ENCODE measurements at places on chromosomes 1 and 21.

DNA sequence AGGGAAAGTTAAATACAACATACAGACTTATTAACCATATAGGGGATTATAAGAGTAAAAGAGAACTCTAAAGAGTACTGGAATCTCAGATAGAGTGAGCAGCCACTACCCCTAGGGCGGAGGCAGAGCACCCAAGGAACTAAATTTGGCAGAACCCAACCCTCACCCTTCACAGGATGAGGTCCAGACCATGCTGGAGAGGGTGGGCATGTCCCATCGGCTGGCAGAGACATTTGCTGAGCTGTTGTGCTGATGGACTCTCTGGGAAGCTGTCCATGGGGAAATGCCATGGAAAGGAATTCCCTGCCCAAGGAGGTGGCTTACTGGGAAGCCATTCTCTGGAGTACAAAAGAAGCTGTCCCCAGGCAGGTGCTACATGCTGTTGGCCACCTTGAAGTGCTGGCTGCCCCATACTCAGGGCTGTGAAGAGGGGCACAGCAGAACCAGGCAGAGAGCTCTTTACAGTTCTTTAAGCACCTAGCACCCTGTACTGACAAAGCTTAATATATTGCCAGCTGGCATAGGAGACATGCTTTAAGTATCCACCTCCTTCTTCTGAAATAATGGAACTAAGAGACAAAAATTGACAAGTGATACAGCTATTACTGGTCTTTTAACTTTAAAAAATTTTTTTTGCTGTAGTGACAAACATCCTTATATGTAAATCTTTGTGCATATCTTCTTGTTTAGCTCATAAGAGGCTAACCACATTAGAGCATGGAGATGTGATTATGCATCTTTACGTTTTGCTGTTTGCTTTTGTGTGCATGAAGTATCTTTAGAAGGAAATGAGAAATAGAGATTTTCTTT, 29.6 kb downstream of the TSNAX start:
- no peak overlapping the region for H3K27ac ChIP-seq
- no peaks in the 10 kb centered on the region for H3K36me3 ChIP-seq
- no peaks in the 10 kb centered on the region for H3K27me3 ChIP-seq
- no peak overlapping the region for H3K4me3 ChIP-seq
- H3K4me1 ChIP-seq: peaks cover 3% of the 10 kb centered on the region
- DNase-seq: no peak

DNA sequence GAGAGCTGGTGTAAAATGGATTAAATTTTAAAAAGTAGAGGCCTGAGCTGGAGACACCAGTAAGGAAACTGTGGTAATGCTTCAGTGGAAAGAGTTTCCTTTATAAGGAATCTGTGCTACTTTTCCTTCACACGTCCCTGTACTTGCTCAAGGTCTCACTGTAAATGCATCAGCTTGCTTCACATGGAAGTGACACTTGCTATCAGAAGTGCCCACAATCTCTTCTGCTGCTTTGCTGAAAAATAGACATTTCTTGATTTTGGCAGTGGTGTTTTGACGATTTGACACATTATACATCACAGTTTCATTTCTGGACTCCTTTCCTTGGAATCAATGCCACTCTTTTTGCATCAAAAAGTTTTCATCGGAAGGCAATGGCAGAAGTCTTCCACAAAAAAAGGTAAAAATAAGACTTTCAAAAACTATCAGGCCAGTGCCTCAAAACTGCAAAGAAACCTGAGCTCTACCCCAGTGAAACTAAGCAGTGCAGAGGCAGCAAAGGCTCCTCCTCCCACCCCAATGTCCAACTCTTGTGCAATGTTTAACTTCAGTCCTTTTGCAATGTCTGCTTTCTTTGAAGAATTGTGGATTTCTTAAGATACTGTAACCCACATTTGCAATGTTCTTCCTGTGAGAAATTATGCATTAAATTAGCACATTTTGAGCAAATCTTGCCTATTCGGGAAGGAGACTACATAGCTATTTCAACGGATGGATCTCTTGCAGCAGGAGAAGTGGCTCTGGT, 18.4 kb upstream of the TSPAN2 start:
- H3K4me1 ChIP-seq: no peaks in the 10 kb centered on the region
- no peaks in the 10 kb centered on the region for H3K27me3 ChIP-seq
- no peaks in the 10 kb centered on the region for H3K36me3 ChIP-seq
- no peak overlapping the region for H3K4me3 ChIP-seq
- no peak for DNase-seq

- H3K36me3 ChIP-seq: no peaks in the 10 kb centered on the region
- no peak for DNase-seq
- H3K4me3 ChIP-seq: no peak within 1 kb of the TSS
- H3K4me1 ChIP-seq: peaks cover 9% of the 10 kb centered on the region
These were observed at the start of gene CELF3 for GRCh38 chr1:151716771-151717631. Gene CELF3, minus strand, starts transcription at chr1:151716803. Its CDS starts 783 bp downstream, at chr1:151716020.

GRCh38 chr1:2583871-2584351, 2.7 kb upstream of the PRXL2B start:
- no peaks in the 10 kb centered on the region for H3K36me3 ChIP-seq
- no peaks in the 10 kb centered on the region for H3K27me3 ChIP-seq
- H3K4me3 ChIP-seq: no peak overlapping the region
- H3K4me1 ChIP-seq: peaks cover 11% of the 10 kb centered on the region

- no peak overlapping the region for H3K27ac ChIP-seq
- no peak overlapping the region for H3K4me3 ChIP-seq
- DNase-seq: no peak
- no peaks in the 10 kb centered on the region for H3K27me3 ChIP-seq
- no peaks in the 10 kb centered on the region for H3K4me1 ChIP-seq
These were observed 15.3 kb downstream of the VAV3 start for GRCh38 chr1:107949467-107950253.

DNA sequence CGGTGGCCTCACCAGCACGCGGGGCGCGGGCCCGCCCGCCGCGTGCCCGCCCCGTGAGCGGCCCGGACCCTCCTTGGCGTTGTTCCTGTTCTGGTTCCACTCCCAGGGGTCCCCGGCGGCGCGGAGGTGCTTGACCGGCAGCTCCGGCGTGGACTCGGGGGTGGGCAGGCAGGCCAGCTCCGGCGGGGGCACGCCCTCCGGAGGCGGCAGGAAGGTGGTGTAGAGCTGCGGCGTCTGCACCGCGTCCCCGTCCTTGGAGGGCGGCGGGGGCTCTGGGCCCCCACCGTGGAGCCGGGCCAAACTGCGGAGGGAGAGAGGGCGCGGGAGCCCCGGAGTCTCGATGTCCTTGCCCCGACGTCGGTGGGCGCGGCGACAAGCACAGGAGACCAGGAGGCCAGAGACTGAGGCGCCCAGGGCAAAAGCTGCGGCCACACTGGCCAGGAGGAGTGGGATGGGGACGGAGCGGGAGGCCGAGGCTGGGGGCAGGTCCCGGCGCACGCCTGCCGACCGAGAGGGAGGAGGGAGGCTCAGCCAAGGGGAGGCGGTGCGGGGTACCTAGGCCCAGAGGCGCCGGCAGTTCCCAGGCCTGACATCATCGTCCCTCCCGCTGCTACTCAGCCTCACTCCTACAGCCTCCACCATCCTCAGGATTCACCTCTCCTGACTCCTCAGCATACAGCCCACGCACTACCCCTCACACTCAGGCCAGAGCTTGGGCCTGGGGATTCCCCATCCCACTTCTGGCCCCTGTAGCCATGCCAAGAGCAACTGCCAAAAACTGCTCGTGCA, 13.2 kb downstream of the SEMA6C start:
- H3K27me3 ChIP-seq: no peaks in the 10 kb centered on the region
- peak overlapping the region; percentile 76 for H3K27ac ChIP-seq
- peak; percentile 70 for DNase-seq
- H3K4me1 ChIP-seq: no peaks in the 10 kb centered on the region

DNA sequence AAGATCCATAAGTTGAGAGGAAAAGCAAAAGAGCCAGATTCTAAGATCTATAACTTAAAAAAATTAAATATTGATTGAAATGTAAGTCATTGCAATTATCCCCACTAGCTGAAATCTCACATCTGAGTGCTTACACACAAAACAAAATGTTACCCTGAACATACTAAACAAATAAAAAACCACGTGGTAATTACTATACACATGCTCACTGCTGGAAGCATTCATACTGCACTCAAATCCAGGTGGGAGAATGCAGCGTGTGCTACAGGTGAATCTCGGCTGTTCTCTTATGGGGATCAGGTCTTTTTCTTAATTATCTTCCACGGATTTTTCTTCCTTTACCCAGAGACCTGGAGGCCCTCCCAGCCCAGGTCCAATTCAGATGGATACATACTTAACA, 74.3 kb downstream of the SDC3 start:
- H3K4me1 ChIP-seq: no peaks in the 10 kb centered on the region
- H3K36me3 ChIP-seq: no peaks in the 10 kb centered on the region
- H3K27me3 ChIP-seq: no peaks in the 10 kb centered on the region
- DNase-seq: no peak

- no peaks in the 10 kb centered on the region for H3K36me3 ChIP-seq
- DNase-seq: no peak
- H3K4me1 ChIP-seq: no peaks in the 10 kb centered on the region
- H3K27ac ChIP-seq: no peak overlapping the region
- H3K27me3 ChIP-seq: no peaks in the 10 kb centered on the region
These were observed 105.5 kb downstream of the ZC3H11B start for GRCh38 chr1:219507437-219507836.

GRCh38 chr1:26945728-26946127, 14.5 kb downstream of the KDF1 start:
- H3K4me1 ChIP-seq: peaks cover 2% of the 10 kb centered on the region
- no peak overlapping the region for H3K27ac ChIP-seq
- H3K4me3 ChIP-seq: no peak overlapping the region
- no peaks in the 10 kb centered on the region for H3K27me3 ChIP-seq
- no peaks in the 10 kb centered on the region for H3K36me3 ChIP-seq

DNA sequence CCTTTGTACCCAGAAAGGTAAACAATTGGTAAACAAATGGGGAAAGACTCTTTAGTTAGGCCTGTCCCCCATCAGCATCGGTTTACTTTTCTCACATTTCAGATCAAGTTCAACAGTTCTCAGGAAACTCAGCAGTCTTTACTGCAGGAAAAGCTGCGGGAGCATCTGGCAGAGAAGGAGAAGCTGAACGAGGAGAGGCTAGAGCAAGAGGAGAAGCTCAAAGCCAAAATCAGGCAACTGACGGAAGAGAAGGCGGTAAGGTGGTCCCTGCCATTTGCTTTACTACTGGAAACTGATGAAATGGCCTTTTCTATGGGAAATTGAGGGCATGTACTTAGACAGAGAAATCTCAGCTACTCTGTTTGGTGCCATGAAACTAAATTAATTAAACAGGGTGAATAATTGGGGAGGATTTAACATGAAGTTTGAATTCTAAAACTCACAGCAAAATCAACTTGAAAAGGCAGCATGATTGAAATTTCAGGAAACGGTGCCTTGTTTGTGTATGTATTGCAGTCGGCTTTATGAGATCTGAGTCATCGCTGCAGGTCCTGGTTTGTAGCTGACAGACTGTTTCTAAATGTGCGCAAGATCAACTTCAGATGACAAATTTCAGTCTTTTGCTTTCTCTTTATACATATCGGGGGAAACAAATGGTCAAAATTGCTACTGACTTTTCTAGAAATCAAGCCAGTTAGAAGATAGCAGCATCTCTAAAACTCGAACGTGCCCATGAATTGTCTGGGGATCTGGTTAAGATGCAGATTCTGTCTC, 67.9 kb upstream of the EFHD2 start:
- H3K4me3 ChIP-seq: no peak overlapping the region
- H3K27me3 ChIP-seq: no peaks in the 10 kb centered on the region
- H3K27ac ChIP-seq: no peak overlapping the region
- no peaks in the 10 kb centered on the region for H3K36me3 ChIP-seq
- H3K4me1 ChIP-seq: peaks cover 2% of the 10 kb centered on the region

GRCh38 chr1:218468711-218469110, 123.6 kb downstream of the TGFB2 start:
- H3K27ac ChIP-seq: no peak overlapping the region
- no peaks in the 10 kb centered on the region for H3K36me3 ChIP-seq
- no peak overlapping the region for H3K4me3 ChIP-seq

DNA sequence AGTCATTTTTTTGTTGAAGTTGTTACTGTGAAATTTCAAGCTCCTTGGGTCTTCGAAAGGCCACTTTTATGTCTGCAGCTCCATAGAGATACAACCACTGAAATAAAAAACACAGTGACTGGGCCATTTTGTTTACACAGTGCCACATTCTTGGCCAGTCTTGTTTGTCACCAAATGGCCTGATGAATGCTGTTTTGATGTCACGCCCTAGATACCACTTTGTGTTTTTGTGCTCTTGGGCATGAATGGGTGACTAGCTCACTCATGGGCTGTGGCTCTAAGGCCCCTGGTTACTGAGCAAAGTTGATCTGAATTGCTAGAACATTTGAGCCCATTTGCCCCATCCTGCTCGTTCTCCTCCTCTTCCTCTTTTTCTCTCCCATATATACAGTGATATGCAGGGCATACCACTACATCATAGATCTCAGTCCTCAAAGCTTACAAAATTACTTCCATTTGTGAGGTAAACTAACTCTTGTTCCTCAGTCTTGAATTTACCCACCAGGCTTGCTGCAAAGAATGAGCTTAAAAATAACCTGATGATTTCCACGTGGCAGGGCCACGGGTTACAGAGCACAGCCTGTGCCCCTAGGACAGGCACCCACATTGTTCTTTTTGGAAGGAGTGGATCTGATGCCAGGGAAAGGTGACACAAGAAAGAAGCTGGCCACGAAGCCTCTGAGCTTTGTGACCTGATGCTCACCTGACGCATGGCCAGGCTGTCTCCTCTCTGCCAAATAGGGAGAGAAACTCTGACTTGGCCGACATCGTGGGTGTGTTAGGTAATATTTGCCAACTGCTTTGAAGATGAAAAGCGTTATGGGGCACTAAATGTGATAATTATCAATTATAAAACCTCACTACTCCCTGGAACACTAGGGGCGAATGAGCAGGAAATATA, 92.4 kb downstream of the RUNX1 start:
- H3K4me3 ChIP-seq: no peak overlapping the region
- no peaks in the 10 kb centered on the region for H3K27me3 ChIP-seq
- H3K36me3 ChIP-seq: no peaks in the 10 kb centered on the region
- no peaks in the 10 kb centered on the region for H3K4me1 ChIP-seq
- no peak overlapping the region for H3K27ac ChIP-seq

- H3K4me3 ChIP-seq: no peak overlapping the region
- DNase-seq: no peak
- no peaks in the 10 kb centered on the region for H3K4me1 ChIP-seq
- no peaks in the 10 kb centered on the region for H3K27me3 ChIP-seq
- H3K36me3 ChIP-seq: no peaks in the 10 kb centered on the region
- H3K27ac ChIP-seq: no peak overlapping the region
These were observed 9.4 kb downstream of the CR2 start for GRCh38 chr1:207463571-207463970.

- no peaks in the 10 kb centered on the region for H3K36me3 ChIP-seq
- H3K4me1 ChIP-seq: no peaks in the 10 kb centered on the region
These were observed 29.4 kb upstream of the SOD1 start for GRCh38 chr21:31629972-31630711.

DNA sequence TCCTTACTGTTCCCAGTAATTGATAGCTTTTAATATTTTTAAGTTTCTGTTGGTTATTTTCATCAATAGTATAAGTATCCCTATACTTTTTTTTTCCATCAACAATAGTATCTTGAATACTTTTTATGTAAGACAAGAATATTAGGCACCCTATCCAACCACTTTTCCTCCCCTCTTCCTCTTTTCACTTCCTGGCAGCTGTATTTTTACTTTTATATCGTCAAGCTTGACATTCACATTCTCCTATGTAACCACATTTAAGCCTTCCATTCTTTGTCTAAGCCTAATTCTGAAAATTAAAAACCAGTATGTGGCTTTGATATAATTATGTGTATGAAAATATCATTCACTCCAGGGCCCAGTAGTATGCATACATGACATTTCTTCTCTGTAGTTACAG, 9.3 kb downstream of the TMEM39B start:
- no peaks in the 10 kb centered on the region for H3K27me3 ChIP-seq
- H3K36me3 ChIP-seq: no peaks in the 10 kb centered on the region
- no peak overlapping the region for H3K4me3 ChIP-seq
- no peaks in the 10 kb centered on the region for H3K4me1 ChIP-seq

GRCh38 chr1:20413776-20414140, 72.3 kb downstream of the CAMK2N1 start:
- no peak for DNase-seq
- no peaks in the 10 kb centered on the region for H3K27me3 ChIP-seq
- H3K27ac ChIP-seq: no peak overlapping the region
- no peak overlapping the region for H3K4me3 ChIP-seq
- H3K36me3 ChIP-seq: no peaks in the 10 kb centered on the region
